ENCODE measurements at places on chromosomes 3 and 15.
A peak's percentile ranks its signal among the peaks of the same experiment; 100 is the strongest.

GRCh38 chr3:111589303-111590142, 5.6 kb downstream of the ZBED2 start:
- DNase-seq = no peak

DNA sequence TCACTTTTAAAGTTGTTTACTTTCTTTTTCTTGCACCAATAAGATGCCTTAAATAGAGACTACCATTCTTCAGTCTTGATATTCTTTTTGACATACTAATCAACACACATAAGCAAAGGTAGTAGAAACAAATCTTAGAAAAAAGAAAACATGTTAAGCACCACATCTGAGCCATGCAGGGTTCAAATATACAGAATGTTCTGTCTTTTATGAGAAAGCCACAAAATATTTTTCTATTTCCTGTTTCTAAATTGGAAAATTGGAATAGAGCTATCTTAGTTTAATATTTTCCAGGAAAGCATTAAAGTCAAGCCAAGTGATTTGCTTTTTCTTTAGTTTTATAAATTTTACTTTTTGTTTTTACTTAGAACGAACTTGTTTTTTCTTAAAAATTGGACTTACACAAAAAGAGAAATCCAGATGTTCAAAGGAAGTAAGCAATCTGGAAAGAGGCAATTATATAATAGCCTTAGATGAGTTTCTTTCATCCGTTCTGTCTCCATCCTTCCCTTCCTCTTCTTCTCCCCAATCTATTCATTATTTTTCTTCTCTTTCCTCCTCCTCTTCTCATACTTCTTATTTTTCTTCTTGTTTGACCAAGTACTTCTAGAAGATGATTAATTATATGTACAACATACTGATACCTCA, 731.7 kb downstream of the SQOR start:
- no peak for DNase-seq

- DNase-seq = no peak
These were observed 67.8 kb downstream of the SNRK start for GRCh38 chr3:43353923-43354670.

GRCh38 chr3:194135806-194136518, at the start of gene HES1:
Gene HES1 (plus strand): TSS chr3:194136148. CDS start chr3:194136381, 233 bp downstream.
- peak; percentile 76 for DNase-seq

GRCh38 chr3:126350502-126351085, 6.6 kb downstream of the KLF15 start:
- no peak for DNase-seq

GRCh38 chr3:127796831-127797150, 25.5 kb downstream of the MGLL start:
- no peak for DNase-seq

DNA sequence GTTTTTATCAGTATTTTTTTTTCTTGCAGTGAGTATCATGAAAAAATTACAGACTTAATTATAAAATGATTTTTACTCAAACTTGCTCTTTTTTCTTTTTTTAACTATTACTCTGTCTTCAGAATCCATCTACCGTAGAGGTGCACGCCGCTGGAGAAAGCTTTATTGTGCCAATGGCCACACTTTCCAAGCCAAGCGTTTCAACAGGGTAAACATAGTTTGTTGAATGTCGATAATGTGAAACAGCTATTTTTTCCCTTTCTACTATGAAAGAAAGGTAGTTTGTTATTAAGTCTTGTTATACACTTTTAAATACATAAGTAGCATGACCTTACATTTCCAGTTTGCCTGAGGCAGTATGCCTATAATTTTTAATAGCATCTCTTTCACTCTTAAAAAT, 45.6 kb downstream of the PRKCI start:
- DNase-seq = no peak

- no peak for DNase-seq
These were observed 697.5 kb upstream of the CBLB start for GRCh38 chr3:106566277-106566676.

GRCh38 chr15:70133296-70133695, 35.6 kb upstream of the TLE3 start:
- DNase-seq = no peak

GRCh38 chr3:89947337-89947954, 840.0 kb downstream of the EPHA3 start:
- no peak for DNase-seq

GRCh38 chr15:91752081-91752785, 101.3 kb upstream of the SLCO3A1 start:
- no peak for DNase-seq

GRCh38 chr15:89462198-89462912, 34.0 kb downstream of the RHCG start:
- peak; percentile 13 for DNase-seq

DNA sequence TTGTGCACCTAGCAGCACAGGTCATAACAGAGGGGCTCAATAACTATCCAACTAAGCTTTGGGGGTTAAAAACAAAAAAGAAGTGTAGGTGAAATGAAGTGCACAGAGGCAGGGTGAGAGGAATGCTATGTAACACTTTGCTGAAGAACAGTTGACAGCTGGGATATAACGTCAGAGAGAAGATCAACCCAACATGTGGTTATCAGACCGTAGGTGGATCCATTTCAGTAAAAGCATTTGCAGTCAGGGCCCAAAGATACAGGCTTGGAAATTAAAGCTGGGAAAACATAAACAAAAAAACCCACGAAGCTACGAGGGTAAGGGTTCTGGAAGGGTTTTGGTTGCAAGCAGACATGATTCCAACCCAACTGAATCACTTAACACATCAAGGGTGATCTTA, 377.5 kb upstream of the NR2F2 start:
- no peak for DNase-seq

DNA sequence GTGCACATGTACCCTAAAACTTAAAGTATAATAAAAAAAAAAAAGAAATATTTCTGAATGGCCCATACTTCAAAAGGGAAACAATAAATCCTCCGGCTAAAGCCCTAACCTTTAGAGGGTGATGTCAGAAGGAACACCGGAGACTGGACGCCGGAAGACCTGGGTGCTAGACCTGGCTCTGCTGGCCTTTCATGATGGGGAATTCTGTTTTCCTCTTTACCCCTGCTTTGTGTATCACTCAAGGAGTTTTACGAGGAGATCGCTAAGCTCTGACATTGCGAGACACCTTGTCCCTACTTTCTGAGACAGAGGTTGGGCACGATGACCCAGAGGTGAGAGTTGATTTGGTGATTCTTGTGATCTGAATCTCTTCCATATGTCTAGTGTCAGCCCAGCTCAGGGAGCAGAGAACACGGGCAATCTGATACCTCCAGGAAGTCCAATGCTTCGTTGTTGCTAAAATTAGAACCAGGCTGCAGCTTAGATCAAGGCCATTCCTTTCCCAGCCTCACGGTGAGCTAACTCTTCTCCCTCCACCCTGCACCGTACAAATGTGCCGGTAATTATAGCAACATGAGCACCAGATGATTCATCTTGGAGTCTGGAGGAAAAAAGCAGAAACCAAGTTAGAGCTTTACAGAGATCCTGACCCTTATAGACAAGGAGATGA, 42.0 kb upstream of the CFAP161 start:
- DNase-seq = no peak

GRCh38 chr3:160885791-160886286, 129.8 kb downstream of the PPM1L start:
- DNase-seq = no peak

DNA sequence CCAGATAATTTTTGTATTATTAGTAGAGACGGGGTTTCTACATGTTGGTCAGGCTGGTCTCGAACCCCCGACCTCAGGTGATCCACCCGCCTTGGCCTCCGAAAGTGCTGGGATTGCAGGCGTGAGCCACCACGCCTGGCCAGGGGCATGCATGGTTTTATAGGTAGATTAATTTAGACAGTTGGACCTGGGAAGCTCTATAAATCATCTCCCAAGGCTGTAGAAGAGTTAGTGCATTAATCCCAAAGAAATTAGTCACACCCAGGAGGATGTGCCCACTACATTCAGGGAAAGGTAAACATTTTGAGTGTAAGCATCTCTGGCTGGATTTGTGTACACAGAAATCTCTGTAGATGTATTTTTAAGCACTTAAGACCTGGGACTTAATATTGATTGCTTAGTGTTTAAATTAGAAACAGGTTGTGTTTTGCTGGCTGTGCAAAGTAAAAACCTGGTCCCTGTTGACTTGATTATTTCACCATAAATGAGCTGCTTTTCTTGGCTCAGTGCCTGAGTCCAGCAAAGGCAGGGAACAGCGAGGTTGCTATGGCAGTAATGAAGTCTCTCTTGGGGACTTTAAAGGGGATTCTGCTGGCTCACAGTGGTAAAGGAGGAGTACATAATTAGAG, 19.2 kb downstream of the EXOSC7 start:
- DNase-seq = no peak
